Cardiac ventricle fibroblast (primary cell): ENCODE measurements at places on chromosomes 6 and 20. TPM values are rescaled to one million over a fixed set of nuclear protein-coding genes. Genes with fewer than 3 reads are reported as not detected.

Gene IRF4
- total RNA-seq = not detected in 2 replicates

Gene PLCG1
- 35.0 and 60.1 TPM in 2 replicates for total RNA-seq

Gene HSPA1B
- total RNA-seq = 101 and 110 TPM in 2 replicates

Gene EYA4
- 0.81 and 1.3 TPM in 2 replicates for total RNA-seq

Gene RIMS1
- not detected in 2 replicates for total RNA-seq
